ENCODE measurements at places on chromosomes 1 and 21.
A peak's percentile ranks its signal among the peaks of the same experiment; 100 is the strongest.

- peak; percentile 18 for DNase-seq
Observed at GRCh38 chr1:172041742-172042141, 200.4 kb downstream of the DNM3 start.

GRCh38 chr1:153390938-153391710 is at the start of gene S100A8:
Gene S100A8, minus strand, starts transcription at chr1:153391073. Its CDS starts 538 bp downstream, at chr1:153390535.
- no peak for DNase-seq

GRCh38 chr1:79781261-79781660 is 774.7 kb upstream of the ADGRL4 start:
- no peak for DNase-seq

GRCh38 chr1:50832167-50832566 is 127.9 kb downstream of the FAF1 start:
- no peak for DNase-seq

- DNase-seq: no peak
Observed at GRCh38 chr1:5389101-5389885, 602.9 kb downstream of the NPHP4 start.

All from Panc1 (cell line).